CD8-positive, alpha-beta memory T cell (primary cell): ENCODE measurements at places on chromosomes 3 and 15.

- no peak for DNase-seq
Observed at GRCh38 chr3:38383156-38383875, 36.7 kb downstream of the XYLB start.

GRCh38 chr15:80480171-80480811 is 76.1 kb downstream of the ARNT2 start:
- DNase-seq = no peak

- DNase-seq = no peak
Observed at GRCh38 chr3:134624537-134625287, 26.1 kb downstream of the KY start.

- DNase-seq = no peak
Observed at GRCh38 chr3:189344996-189345395, 173.2 kb downstream of the TPRG1 start.

- DNase-seq = no peak
Observed at GRCh38 chr3:44092497-44092896, 149.2 kb upstream of the TOPAZ1 start.
